ENCODE measurements at places on chromosomes 16 and 17.
A peak's percentile ranks its signal among the peaks of the same experiment; 100 is the strongest.

- peak; percentile 32 for DNase-seq
Observed at GRCh38 chr16:546909-547770, 13.1 kb upstream of the PRR35 start.

DNA sequence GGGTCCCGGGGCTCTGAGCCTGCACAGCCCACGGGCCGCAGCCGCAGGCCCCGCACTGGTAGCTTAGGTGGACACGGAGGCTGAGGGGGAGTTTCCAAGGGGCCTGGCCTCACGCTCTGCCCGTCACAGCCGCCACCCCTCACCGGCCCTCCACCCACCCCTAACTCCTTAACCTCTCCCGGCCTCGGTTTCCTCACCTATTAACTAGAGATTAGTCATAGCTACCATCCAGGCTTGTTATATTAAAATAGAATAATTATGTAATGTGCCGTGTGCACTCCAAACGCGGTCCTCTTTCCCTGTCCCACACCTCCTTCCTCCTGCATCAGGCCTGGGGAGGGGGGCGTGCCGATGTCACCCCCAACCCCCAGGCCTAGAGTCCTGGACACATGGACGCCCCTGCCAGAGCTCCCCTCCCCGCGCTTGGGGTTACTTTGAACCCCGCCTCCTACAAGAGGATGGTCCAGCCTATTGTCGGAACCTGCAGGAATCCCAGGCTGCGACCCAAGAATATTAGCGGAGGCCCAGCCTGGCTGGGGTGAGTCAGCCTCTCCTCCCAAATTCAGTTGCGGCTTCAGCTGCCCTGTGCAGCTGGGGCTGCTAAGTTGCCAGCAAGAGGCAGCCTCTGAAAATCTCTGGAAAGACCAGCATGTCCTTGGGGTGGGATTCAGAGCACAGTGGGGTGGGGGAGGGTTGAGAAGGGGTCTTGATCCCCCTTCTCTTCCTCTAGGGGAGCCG is 17.3 kb downstream of the SOCS3 start:
- no peak for DNase-seq

DNA sequence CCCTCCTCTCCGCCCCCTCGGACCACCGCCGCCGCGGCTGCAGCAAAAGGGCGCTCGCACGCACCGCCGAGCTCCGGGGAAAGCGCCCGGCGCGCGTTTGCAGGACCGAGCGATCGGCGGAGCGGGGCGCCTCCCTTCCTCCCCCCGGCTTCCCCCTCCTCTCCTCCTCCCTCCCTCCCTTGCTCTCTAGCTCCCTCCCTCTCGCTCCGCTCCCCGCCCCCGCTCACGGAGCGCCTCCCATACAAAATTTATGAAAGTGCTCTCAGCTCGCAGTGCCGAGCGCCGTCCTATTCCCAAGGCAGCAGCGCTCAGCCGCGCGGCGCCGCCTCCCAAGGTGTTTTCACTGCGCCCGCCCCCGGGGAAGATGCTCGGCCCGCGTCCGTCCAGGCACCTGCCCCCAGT is at the start of gene RTN4RL1:
Gene RTN4RL1 (minus strand): TSS at position 115 of the 402 bp plus-strand sequence. CDS start 469 bp downstream, outside the sequence.
- peak; percentile 64 for DNase-seq

DNA sequence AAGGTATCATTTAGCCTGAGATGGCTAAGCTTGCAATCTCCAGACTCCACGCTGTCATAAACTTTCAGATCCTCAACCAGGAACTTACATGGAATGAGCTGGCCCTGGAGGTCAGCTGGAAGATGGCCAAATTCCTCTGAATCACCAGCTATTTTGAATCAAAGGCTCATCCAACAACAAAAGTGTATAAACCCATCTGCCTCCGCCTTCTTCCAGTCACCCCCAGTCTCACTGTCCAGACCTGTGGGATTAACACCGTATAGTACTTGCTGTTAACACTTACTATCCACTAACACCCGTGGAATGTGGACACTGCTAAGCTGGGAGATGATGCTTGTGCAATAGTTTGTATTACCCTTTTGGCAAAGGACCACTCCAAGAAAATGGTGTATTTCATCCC is 1.9 kb upstream of the LCMT1 start:
- DNase-seq: no peak

- no peak for DNase-seq
Observed at GRCh38 chr17:42181851-42182207, 887 bp upstream of the KCNH4 start.

GRCh38 chr16:70760221-70760620 is 40.7 kb downstream of the VAC14 start:
- DNase-seq: no peak

DNA sequence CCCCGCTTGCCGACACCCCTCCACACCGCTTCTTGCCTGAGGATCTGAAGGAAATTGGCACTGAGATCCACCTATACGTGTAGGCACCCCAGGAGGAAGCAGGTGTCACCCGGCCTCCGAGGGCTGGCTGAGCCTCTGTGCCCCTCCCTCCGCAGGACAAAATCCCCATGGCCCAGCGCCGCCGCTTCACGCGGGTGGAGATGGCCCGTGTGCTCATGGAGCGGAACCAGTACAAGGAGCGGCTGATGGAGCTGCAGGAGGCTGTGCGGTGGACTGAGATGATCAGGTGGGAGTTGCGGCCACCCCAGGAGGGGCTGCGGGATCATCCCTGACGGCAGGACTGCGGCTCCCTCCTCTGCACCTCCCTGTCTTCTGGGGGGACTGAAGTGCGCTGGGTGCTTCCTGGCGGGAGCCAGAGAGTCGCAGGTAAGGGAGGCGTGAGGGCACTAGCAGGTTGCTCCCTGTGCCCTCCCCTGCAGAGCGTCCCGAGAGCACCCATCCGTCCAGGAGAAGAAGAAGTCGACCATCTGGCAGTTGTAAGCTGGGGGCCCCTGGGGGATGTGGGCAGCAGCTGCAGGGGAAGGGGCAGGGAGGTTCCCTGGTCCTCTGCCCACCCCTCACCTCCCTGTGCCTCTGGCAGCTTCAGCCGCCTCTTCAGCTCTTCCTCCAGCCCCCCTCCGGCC is 9.0 kb downstream of the NME3 start:
- DNase-seq: no peak

DNA sequence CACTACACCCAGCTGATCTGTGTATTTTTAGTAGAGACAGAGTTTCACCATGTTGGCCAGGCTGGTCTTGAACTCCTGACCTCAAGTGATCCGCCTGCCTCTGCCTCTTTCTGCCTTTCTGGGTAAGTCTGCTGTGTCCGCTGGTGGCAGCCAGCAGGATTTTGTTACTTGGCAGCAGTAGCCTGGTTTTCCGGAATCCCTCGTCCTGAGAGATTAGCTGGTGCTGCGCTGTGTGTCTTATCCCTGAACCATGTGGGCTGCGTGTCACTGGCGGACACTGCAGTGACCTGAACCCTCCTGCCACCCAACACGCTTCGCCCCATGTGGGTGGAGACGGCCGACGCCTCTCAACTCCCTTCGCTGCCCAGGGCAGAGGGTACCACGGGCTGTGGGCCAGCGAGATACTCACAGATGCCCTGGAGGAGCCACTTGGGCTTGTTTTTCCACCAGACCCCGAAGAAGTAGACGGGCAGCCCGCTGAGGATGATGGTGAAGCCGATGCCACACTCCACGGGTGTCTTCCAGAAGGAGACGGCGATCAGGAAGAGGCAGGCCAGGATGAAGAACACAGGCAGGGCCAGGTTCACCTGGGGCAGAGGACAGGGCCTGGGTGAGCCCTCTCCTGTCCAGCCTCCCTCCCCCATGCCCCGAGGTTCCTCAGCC is 35.2 kb downstream of the SLC7A5 start:
- DNase-seq: no peak

GRCh38 chr17:59357219-59357697 is 25.8 kb downstream of the YPEL2 start:
- DNase-seq: no peak

GRCh38 chr17:48030531-48030930 is 7.1 kb downstream of the COPZ2 start:
- no peak for DNase-seq

DNA sequence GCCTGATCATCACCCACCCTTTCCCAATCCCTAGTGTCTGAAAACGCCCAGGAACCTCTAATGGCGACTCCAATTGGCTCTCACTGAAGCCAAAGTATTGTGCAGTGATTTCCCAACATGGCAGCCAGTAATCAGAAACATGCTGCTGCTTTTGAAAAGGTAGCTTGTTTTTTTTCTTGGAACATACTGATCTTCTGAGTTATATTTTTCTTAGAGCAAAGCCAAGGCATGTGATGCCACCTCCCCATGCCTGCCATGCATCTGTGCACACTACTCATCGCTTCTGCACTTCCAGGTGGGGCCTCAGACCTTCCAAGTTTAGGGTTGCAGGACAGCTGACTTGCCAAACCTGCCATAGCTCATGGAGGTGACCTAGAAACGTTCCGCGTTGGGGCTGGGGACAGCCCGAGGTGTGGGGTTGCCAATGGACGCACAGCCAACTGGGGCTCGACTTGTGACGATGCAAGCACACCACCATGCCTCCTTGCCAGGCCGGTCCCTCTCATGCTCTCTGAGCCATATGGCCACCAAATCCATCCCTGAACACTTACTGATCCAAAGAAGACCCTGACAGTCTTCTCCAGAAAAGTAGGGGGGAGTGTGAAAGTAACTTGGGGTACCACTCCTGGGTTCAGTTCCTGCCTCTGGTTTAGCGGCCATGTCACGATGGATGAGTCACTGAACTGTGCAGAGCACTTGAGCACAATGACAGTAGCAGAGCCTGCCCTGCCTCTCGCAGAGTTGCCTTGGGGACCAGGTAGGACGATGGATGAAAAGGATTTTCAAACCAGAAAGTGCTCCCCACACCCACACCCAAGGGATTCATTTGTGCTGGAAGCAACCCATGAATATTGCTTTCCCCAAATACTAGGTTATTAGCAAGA is 155.7 kb downstream of the CCDC182 start:
- DNase-seq: no peak

GRCh38 chr17:17725011-17725751 is 43.9 kb downstream of the RAI1 start:
- DNase-seq: no peak

DNA sequence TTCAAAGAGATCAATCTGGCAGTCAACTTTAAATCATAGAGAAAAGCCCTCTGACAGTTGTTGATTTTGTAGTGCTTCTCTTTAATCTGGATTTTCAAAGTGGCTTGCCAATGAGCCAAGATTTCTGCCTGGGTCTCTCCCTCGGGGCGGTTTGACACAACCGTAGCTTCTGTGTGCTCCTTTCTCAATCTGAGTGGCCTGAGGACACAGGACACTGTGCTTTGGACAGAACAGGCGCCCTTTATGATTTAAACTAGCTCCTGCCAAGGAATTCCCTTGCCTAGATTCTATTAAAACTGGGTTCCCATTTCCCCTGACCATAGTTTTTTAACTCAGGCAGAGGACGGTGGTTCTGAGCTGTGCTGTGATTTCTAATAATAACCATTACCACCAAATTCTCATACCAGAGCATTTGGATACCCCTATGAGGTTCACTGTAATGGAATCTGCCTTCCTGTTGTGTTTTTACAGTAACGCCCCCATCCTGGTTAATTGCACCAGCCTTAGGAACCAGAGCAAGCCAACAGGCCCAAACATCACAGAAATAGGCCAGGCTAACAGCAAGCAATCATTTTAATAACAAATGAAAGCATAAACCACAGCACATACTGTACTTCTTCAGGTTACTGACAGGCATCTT is 4.0 kb downstream of the ZFHX3 start:
- no peak for DNase-seq

GRCh38 chr16:4460936-4461249 is 13.5 kb downstream of the NMRAL1 start:
- DNase-seq: no peak

- DNase-seq: no peak
Observed at GRCh38 chr17:50613007-50613992, 21.4 kb upstream of the ABCC3 start.

DNA sequence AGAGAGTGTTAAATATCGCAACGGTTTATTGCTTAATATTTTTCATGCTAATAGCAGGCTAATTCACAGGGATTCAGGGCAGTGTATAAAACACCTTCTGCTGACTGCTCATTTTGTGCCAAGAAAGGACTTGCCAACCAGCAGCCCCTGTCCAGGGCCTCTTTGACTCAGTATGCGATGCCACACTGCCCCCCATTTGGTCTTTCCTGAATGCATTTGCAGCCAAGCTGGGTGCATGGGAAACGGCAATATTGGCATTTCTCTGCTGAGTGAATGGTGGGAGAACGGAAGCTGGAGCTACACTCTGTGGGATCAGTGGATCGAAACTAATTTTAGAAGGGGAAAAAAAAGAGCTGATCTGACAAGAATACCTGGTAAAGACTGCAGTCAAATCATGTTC is 152.9 kb upstream of the C16orf82 start:
- no peak for DNase-seq

GRCh38 chr17:67602974-67603373 is 114.8 kb upstream of the NOL11 start:
- no peak for DNase-seq

GRCh38 chr17:40621578-40621977 is 26.0 kb downstream of the SMARCE1 start:
- DNase-seq: no peak

DNA sequence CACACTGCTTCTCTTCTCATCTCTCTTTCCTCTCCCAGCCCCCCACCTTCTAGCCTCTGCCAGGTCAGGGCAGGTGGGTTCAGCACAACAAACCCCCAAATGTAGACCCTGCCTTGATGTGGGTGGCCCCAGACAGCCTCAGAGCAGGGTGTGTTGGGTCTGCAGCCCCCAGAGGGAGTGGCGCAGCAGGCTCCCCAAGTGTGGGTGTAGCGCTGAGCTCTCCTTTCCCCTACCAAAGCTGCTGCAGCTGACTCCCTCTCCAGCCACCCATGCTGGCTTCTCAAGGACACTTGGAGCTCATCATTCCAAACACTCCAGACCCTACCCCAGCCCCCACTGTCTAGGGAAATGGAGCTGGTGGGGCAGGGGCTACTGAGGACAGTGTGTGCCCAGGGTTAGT is 27.3 kb downstream of the NLRC3 start:
- DNase-seq: no peak

DNA sequence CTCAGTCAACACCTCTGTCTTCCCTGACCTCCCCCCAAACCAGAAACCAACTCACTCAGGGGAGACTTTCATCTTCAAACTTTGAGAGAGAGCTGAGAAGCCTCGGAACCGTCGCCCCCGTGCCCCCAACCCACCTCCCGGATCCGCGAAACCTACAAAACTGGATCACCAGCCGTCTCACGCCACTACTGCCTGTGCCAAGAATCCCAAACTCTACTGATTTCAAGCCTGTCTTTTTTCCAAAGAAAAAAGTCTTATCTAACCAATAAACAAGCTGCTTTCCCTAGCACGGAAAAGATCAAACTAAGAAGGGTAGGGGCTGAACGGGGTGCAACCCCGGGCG is 2.0 kb downstream of the AXIN2 start:
- DNase-seq: no peak

GRCh38 chr16:59733321-59733720 is 999.2 kb upstream of the GOT2 start:
- no peak for DNase-seq

GRCh38 chr17:42155614-42156045 is 841 bp upstream of the RAB5C start:
- no peak for DNase-seq

DNA sequence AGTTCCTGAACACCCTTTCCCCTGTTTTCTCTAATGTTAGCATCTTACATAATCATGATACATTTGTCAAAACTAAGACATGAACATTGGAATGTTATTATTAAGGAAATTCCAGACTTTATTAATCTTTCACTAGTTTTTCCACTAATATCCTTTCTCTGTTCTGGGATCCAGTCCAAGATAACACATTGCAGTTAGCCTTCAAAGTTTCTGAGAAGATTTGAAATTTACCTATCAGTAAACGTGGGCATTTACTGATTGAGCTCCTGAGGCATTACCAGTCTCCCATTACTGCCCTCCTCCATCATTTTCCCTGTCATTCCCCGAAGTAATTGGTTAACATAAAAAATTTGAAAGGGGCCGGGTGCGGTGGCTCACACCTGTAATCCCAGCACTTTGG is 5.7 kb upstream of the CD300LG start:
- DNase-seq: no peak

- DNase-seq: no peak
Observed at GRCh38 chr17:20721171-20721570, 141.6 kb downstream of the CDRT15L2 start.
